ENCODE measurements at places on chromosomes 16 and 17.
A peak's percentile ranks its signal among the peaks of the same experiment; 100 is the strongest.

- no peak for DNase-seq
Observed at GRCh38 chr16:20906341-20907255, 6.0 kb downstream of the LYRM1 start.

DNA sequence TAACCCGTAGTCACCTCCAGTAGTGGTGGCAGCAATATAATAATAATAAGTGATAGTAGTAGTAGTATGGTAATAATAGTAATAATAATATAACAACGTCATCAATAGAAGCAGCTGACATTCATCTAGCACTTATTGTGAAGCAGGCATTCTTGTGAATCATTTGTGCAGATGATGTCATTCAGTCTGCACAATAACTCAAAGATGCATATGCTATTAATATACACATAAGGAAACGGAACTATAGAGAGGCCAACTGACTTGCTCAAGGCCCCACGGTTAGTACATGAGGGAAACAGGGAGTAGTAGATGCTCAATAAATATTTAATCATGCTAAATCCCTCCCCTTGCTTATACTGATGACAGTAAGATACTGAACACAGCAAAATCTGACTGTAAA lies 35.4 kb upstream of the GAN start:
- DNase-seq = no peak

GRCh38 chr17:76948726-76949342 lies 80.6 kb downstream of the MGAT5B start:
- DNase-seq = no peak

GRCh38 chr17:28744972-28745785 lies 1.4 kb downstream of the TRAF4 start:
- DNase-seq = peak; percentile 77

GRCh38 chr17:45925311-45925710 lies 31.0 kb downstream of the MAPT start:
- DNase-seq = no peak

DNA sequence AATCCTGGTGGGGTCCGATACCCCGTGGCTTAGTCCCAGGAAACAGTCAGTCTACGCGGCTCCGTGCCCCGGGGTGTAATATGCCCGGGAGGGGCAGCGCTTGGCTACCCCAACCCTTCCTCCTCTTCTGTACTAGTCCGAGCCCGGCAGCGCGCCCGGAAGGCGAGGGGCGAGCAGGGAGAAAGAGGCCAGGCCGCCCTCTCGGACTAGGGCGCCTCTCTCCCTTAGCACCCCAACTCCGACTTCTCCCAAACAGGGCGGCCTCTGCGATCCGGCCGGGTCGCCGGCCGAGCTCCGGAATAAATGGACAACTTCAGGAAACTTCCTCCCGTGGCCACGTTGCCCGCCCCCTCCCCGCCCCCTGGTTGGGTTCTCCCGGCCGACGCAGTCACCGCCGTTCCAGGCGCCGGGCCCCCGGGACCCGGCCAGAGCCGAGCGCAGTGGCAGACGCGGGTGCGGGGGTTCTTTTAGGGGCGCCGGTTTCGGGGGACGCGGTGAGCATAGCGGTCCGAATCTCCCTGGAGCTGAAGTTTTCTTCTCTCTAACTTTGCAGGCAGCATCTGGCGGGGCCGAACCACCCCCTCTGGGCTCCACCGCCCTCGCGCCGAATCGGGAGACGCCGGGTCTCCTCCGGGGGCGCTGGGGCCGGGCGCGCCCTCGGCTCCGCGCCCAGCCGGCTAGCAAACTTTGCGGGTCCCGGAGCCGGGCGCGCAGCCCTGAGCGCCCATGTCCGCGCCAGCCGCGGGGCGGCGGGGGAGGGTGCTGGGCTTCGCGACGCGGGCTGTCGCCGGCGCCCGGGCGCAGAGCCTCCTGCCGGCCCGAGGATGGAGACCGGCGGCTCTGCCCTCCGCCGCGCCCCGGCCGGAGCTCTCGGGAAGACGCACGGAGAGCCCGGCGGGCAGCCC lies at the start of gene SDK2:
Gene SDK2, minus strand, starts transcription at position 301 of the 905 bp plus-strand sequence. CDS start 357 bp downstream, outside the sequence.
- peak; percentile 69 for DNase-seq

DNA sequence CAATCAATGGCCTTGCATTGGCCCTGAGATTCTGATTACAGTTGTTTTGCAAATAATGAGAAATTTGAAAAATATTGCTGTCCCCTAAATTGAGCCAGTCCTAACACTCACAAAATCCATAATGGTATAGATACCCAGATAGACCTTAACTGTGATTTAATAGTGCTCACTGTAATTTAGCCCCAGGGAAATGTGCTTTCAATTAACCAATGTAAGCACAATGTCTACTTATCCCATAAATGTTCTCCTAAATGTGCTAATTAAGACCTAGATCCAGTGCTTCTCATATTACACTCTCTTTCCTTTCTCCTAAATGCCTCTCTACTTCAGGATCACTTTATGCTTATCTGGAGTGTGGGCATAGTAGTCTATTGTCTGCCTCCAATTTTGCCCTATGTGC lies 417.8 kb upstream of the CCL2 start:
- DNase-seq = no peak

- peak; percentile 75 for DNase-seq
Observed at GRCh38 chr17:37701496-37701898, 43.4 kb downstream of the HNF1B start.

DNA sequence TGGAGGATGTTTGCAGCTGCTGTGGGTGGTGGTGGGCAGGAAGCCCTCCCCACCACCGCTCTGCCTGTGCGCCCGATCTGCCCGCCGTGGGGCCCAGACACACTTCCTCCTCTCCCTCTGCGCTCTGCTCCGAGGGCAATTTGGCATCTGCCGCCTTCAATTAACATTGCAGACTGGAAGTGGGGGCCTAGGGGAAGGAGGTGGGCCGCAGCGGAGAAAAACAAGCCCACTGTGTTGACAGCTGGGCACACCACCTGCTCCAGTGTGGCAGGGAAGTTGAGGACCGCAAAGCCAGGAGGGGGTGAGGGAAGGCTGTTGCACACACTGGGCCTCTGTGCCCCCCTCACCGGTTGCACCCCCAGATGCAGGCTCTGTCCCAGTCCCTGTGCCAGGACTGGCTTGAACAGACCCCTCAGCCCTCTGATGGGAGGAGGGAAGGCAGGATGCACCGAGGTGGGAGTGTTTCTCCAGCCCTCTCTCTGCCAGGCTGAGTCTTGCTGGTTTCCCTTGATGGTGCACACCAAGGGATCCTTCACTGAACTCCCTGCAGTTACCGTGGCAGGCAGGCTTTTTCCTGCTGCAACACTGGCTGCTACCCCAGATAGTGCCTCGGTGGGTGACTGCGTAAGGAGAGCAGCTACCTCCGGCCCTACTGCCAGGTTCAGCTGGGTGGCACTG lies 72.8 kb upstream of the MED9 start:
- peak; percentile 76 for DNase-seq

DNA sequence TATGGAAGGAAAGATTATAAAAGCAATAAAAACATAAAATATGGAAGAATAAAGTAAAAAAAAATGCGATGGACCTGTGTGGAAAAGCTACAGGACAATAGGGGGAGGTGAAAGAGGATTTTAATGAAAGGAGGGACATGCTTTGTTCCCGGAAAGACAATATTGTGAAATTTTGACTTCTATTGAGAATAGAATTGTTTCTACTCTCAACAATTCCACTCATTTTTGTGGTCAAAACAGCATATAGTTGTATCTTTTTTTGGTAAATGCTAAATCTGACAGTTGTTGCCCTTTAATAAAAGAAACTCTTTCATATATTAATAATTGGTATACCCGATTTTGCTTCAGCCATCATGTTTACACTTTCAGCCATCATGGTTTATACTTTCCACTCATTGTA lies 22.9 kb upstream of the APPBP2 start:
- no peak for DNase-seq

GRCh38 chr16:53083119-53083518 lies 28.3 kb downstream of the CHD9 start:
- no peak for DNase-seq

- DNase-seq = no peak
Observed at GRCh38 chr17:28045304-28045703, 2.8 kb downstream of the NLK start.

- no peak for DNase-seq
Observed at GRCh38 chr16:66911112-66911511, 7.6 kb downstream of the CDH16 start.

DNA sequence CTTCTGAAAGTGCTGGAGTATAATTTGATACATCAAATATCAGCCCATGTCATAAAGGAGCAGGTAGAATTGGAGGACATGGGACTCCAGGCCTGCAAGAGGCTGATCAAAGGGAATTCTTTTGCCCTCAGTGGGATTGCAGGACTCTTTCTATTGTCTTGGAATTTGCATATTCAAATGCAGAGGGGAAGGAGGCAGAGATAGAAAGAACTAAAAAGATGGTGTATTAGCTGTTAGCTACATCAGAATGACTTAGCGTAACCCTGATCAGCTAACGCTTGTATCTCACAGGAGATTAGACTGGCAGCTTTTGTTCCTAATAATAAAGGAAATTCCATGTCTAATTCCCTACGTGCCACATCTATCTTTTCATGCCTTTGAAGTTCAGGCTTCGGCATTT lies 1014.7 kb upstream of the RBFOX1 start:
- DNase-seq = no peak

DNA sequence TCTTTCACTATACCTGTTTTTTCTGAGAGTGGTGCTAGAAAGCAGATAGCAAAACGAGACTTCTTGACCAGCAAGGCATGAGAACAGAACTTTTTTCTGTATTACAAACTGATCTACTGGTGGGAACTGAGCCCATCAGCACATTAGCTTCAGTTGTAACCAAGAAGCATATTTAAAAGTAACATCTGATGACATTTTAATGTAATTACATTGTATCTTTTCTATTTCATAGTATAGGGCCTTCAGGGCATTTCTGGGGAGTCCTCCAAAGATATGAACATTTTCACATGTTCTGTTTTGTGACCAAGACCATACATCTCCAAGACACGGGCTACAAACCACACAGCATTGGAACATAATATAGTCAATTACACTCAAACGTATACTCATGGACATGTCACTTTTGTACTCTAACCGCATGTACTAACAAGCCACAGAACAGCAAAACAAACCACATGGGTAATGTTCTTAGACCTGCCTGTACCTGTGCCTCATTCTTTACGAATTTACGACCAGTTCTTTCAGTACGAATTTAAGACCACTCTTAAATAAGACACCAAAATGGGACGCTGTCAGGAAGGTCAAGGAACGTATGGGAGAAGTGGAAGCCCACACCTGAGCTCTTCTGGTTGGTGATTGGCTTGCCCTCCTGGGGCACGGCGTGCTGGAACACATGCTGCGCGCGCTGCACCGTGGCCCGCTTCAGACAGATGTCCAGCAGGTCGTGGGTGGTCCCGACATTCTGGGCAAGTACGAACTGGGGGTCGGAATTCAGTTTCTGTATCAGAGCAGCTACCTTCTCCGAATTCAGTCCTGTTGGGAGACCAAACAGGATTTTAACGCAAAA lies 825 bp downstream of the BLMH start:
- DNase-seq = peak; percentile 80

- no peak for DNase-seq
Observed at GRCh38 chr16:24977678-24978075, 37.5 kb downstream of the ARHGAP17 start.

DNA sequence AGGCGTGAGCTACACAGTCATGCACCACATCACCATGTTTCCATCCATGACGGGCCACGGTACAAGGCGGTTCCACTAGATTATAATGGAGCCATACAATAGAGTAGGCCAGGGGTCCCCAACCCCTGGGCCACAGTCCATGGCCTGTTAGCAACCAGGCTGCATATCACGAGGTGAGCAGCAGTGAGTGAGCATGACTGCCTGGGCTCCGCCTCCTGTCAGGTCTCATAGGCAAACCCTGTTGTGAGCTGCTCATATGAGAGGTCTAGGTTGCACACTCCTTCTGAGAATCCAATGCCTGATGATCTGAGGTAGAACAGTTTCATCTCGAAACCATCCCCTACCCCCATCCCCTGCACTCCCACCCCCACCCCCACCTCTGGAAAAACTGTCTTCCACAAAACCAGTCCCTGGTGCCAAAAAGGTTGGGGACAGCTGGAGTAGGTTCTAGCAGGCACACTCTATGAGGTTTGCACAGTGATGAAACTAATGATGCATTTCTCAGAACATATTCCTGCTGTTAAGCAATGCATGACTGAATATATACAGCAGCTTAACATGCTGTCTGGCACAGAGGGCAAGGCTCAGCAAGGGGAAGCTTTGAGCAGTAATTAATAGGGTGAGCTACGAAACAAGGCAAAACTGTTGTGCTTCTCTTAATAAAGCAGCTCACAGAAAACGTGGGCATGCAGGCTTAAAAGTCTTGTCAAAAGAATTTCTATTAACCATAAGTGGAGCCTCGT lies 108.0 kb downstream of the VPS53 start:
- no peak for DNase-seq

Measured in activated CD8-positive, alpha-beta memory T cell treated with anti-CD3 and anti-CD28 coated beads for 24 hours (primary cell).